ENCODE measurements at places on chromosomes 16 and 17.

- DNase-seq: no peak
These were observed 28.5 kb downstream of the MXRA7 start for GRCh38 chr17:76682296-76682695.

- no peak for DNase-seq
These were observed 33.1 kb upstream of the CRISPLD2 start for GRCh38 chr16:84786605-84787262.

DNA sequence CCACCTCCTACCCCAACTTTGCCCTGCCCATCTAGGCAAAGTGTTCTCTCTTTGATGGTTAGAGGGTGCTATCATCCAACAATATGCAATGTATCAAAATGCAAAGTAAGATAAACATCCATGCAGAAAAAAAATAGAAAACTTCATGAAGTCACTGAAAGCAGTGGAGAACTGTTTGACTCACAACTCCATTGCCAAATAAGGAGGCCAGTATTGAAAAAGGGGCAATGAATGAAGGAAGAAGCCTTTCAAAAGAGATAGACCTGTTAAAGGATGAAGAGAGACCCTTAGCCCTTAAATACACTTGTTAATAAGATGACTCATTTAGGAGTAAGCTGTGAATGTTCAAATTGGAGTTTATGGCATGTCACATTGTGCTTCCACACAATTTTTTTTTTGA lies 13.0 kb downstream of the FA2H start:
- no peak for DNase-seq

DNA sequence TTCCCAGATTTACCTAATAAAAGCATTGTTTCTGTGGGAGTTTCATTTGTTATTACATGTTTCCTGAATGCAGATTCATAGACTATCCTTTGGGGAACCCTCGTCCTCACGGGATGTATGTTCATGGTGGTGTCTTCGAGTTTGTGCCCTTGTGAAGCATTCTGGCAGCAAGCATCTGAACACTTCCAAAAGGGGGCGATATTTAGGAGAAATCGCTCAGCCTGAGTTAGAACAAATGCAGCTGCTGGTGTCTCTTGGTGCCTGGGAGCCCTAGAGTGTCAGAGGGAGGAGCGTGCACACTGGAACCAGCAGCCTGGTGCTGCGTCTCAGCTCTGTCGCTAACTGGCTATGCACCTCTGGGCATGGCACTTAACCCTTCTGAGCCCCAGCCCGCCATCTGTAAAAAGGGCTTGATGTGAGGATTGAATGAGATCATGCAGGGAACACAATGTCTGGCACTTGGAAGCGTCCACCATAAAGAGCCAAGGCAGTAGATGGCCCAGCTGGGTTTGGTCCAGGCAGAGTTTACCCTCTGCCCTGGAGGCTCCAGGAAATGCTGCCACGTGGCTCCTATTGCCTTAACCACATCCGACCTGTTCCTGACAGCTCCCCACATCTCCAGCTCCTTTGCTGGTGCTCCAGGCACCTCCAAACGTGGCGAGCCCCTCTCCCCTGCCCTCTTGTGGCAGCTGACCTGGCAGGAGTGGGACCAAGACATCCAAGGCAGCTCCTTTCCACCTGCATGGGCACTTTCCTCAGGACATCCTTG lies 25.0 kb upstream of the C16orf78 start:
- DNase-seq: no peak

DNA sequence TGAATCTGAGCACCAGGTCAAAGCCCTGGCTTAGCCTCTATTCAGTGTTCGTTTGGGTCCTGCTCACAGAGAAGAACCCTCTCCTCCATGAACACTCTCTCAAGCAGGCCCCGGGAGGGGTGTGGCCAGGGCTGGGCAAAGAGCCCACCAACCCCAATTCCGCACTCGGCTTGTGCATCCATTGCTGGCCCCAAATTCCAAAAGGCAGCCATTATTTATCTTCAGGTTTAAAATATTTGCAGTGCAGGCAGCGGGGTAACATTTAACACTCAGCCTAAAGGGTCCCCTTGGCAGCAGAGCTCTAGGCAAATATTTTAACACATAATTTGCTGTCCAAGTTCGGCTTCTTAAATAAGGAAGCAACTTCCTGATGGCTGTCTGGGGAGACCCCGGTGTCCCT lies 115.7 kb downstream of the ZNF423 start:
- no peak for DNase-seq

DNA sequence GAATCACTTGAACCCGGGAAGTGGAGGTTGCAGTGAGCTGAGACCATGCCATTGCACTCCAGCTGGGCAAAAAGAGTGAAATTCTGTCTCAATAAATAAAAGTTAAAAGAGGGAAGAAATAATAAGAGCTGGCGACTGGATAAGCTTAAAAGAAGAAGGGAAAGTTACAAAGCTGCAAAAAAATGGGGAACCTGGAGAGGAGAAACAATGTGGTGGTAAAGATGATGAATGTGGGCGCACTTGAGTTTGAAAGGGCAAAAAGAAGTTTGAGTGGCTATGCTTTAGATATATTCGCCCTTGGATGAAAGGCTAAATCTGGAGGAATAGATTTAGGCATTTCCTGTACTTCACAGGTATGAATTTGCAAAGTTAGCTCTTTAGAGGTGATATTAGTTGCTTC lies 53.0 kb upstream of the YPEL2 start:
- no peak for DNase-seq

- no peak for DNase-seq
These were observed 134.6 kb downstream of the CLEC16A start for GRCh38 chr16:11078812-11079459.

DNA sequence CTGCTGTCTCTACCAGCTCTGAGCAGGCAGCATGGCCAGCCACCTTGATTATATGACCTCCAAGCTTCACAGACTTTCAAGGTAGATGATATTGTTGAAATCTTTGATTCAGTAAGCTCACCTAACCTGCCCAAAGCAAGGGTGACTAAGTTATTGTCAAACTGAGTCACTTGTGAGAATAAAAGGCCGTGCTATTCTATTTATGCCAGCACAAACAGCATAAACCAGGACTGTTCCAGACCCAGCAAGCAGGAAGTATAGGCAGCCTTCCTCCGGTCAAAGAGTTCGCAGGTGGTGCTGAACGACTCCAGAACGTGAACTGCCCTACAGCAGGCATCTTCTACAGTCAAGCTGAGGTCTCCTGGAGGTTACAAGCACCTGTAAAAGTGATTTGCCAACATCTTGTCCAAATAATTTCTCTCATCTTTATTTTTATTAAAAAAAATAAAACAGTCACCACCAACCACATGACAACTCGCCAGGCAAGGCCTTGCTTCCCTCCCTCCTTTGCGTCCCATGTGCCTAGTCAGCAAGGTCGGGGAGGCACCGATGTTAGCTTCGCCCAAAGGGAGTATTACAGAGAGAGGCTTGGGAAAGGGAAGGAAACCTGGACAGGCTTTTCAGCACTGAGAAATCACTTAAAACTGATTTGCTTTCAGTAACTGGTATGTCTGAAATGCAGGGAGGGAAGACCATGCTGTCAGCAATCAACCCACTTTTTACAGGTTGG lies 10.8 kb downstream of the ARL2BP start:
- no peak for DNase-seq

DNA sequence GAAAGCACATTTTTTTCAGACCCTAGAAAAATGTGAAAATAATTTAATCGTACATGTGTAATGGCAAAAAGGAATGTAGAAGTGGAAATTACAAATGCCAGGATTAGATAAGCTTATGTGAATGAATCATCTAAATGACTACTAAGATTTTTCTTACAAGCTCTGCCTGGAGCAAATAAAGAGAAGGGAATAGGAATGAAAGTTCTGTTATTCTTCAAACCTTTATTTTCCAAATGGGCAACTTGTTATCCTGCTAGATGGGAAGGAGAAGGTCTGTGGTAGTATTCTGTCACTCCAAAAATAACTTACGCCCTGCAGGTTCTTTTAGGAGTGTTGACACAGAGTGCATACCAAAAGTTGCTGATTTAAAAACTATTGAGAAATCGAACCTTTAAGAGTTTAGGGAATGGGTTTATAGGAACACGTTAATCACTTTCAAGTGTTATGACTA lies 9.7 kb downstream of the CTCF start:
- DNase-seq: no peak

Measured in Kasumi-1 (cell line).